ENCODE measurements at places on chromosomes 12 and 14.
A peak's percentile ranks its signal among the peaks of the same experiment; 100 is the strongest.

DNA sequence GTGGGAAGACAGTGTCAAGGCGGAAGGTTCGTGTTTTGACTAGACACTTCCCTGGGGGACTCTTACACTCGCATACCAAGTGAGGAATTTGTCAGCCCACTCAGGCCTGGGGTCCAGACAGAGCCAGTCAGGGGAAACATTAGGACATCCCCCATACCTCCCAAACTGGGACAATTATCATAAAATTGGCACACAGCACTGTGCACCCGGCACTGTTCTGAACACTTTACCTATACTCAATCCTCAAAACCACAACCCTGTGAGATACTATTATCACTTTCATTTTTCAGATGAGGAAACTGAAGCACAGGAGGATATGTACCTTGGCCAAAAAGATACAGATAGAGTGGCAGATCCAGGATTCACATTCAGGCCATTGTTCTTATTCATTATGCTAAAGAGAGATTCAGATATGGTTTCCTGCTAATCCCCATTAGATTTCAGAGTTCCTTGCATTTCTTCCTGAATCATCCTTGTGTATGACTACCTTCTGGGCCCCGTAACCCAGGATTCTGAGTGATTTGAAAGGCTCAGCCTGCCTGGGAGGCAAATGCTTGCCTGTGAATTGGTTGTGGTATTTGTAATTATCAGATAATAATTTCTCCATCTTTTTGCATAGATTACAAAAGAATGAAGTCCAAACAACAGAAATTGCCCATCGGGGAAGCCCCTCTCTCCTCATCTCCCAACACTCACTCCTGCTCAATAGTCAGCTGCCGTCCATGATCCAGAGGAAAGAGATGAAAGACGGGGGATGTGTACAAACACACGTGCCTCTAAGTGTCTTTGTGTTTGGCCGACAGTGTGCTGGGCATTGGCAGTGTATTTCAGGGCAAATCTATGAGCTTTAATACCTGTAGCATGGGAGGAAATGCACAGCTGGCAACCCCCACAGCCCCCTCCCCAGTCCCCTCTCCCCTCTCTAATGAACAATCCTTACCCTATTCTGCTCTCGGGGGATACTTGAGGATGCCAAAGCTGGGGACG, 4.6 kb downstream of the TAC3 start:
- no peak for DNase-seq

GRCh38 chr14:77319422-77319821, 1.3 kb downstream of the POMT2 start:
- no peak for DNase-seq

DNA sequence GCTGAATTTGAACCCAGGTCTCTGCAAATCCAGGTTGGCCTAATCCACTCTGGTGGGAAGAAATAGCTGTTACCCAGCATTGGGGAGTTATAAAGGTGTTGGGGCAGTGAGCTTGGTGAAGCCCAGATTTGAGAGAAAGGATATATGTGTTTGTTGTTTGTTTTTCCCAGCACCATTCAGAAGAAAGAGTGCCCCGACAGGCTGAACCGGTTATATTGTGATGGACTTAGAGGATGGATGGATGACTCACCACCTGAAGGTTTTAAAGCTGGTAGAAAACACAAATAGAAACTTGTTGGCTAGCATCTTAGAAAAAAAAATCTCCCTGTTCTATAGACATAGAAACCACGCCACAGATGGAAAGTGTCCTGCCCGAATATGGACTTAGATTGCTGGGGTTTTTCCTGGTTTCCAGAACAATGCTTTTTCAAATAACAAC, 404.6 kb downstream of the MED13L start:
- no peak for DNase-seq

DNA sequence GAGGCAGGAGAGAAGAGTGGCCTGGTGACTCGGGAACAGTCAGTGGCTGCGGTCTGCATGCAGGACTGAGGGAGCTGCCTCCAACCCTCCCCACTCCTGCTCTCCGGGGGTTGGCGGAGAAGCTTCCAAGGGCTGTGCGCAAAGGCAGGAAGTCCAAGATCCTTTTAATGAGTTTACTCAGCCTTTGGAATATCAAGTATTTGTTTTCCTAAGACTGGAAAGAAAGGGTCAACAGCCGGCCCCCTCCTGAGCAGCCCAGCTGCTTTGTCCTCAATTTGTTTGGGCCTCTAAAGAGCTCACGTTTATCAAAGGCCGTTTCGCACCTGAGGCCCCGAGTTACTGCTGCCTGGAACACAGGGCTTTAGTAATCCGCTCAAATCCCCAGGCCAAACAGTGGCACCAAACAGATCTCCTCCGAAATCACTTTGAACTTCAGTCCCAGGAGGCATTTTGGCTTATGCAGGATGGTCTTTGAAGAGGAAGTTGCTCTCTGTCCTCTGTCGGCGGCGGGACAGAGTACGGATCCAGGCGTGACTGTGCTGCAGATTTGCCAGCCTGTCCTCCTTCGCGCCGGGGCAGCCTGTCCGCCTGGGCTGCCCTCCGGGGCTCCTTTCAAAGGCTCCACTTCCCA, 117.2 kb upstream of the FZD10 start:
- DNase-seq: no peak

DNA sequence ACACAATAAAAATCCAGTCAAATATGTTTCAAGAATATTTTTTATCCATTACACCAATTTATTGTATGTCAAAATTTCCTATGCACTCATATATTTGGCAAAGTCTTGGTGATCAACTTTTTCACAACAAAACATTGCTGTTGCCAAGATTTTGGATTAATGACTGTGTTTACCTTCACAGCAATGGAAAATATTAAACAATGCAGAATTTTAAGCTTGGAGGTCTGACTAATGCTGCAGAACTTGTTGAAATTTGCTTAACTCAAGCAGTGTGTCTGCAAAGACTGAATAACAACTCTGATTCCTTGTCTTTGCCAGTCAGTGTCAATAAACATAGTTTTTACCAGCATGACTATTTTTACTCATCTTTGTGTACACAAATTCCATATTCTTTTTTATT, 336.4 kb downstream of the CCER1 start:
- no peak for DNase-seq

DNA sequence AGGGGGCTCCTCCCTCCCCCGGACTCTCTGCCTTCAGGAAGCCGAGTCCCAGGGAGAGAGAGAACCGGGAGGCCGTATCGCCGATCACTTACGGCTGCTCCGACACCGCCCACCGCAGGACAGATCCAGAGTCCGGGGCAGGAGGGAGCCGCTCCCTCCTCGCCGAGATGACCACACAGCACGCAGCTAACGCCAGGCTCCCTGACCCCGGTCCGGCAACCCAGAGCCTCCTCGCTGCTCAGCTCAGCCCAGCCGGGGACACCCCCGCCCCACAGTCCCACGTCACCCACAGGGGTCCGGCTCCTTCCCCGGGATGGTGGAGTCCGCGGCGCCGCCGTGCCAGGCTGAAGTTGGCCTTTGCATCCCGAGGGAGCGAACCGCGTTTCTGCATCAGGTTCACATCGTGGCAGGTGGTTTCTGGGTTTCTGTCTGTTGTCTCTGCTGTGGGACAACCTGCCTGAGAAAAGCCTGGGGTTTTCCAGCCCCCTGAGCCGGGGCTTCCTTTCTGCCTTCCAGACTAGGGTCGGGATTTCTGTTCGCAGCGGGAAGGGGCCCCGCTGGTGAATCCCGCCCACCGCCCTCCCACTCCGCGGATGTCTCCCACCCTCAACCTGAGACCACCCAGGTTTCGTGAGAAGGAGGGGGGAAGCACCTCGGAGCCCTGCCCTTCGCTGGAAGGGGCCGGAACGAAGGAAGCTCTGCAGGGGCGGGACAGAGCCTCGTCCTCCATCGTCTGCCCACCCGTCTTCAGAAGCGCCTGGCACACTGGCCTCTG, 61.2 kb downstream of the NOC4L start:
- no peak for DNase-seq

DNA sequence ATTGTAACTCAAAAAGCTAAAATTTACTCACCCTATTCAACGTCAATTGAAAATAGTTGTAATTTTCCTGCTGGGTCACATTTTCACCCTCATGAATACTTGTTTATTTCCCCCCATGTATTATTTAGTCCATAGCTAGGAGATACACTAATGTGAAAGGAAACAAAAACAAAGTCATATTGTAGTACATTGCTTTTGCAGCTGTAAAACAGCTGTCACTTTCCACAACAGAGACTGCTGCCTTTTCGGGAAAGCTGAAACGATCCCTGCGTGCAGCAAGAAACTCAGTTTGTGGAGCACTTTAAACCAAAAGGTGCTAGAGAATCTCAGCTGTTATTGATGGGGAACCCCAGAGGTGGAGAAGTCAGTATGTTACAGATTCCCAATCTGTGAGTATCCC, 4.3 kb downstream of the RACGAP1 start:
- no peak for DNase-seq

DNA sequence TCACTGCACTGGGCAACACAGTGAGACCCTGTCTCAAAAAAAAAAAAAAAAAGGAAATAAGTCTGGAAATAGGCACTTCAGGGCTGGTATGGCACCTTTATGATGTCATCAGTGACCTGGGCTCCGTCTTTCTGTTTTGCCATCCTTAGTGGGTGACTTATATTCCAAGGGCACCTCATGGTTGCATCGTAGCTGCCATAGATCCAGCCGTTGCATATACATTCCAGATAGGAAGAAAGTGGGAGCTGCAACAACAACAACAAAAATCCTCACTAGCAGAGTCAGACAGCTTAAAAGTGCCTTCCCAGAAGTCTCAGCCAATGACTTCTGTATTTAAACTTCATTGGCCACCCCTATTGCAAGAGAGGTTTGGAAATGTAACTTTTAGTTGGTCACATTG, 26.4 kb downstream of the MYL2 start:
- no peak for DNase-seq

- peak; percentile 89 for DNase-seq
Observed at GRCh38 chr14:61103541-61104339, 122.7 kb downstream of the SLC38A6 start.

DNA sequence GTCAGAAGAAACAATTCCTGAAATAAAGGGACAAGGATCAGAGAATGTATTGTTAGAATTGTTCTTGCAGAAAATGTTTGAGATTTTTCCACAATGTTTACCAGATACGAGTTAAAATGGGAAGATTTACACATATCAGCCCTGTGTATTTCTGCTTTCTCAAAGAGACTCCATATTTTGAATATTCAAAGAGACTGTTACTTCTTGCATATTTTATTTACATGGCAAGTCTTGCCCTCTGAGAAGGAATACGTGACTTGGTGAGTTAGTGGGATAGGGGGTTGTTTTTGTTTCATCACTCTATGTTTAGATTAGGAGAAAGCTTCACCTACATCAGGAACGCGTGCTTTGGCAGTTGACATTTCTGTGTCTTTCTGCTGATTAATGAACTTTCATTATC, 56.1 kb upstream of the ZDHHC17 start:
- DNase-seq: no peak

- DNase-seq: no peak
Observed at GRCh38 chr14:51334566-51334965, 94.5 kb downstream of the TMX1 start.

GRCh38 chr14:58667900-58668299, 30.1 kb downstream of the DACT1 start:
- no peak for DNase-seq

- DNase-seq: no peak
Observed at GRCh38 chr14:99188731-99189191, 83.2 kb downstream of the BCL11B start.

- peak; percentile 93 for DNase-seq
Observed at GRCh38 chr12:57127726-57128518, at the start of gene LRP1. LRP1 (plus strand) TSS chr12:57128483; CDS start chr12:57128965, 482 bp downstream.

DNA sequence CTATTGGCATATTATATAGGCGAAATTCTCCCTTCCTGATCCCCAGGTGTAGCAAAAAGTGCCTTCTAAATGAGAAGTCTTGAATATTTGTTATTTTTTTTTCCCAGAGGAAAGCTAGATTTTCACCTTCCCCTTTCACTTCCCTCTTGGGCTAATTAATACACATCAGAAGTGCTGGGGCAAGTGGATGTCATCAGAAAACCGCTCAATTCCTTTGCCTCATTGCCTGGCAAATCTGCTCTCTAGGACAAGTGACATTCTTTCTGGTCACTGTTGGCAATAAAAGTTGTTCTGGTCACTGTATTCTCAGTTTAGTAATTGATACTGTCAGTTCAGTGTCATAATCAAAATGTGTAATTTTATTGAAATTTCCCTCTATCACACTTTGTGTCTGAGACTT, 174.5 kb downstream of the ETNK1 start:
- no peak for DNase-seq

DNA sequence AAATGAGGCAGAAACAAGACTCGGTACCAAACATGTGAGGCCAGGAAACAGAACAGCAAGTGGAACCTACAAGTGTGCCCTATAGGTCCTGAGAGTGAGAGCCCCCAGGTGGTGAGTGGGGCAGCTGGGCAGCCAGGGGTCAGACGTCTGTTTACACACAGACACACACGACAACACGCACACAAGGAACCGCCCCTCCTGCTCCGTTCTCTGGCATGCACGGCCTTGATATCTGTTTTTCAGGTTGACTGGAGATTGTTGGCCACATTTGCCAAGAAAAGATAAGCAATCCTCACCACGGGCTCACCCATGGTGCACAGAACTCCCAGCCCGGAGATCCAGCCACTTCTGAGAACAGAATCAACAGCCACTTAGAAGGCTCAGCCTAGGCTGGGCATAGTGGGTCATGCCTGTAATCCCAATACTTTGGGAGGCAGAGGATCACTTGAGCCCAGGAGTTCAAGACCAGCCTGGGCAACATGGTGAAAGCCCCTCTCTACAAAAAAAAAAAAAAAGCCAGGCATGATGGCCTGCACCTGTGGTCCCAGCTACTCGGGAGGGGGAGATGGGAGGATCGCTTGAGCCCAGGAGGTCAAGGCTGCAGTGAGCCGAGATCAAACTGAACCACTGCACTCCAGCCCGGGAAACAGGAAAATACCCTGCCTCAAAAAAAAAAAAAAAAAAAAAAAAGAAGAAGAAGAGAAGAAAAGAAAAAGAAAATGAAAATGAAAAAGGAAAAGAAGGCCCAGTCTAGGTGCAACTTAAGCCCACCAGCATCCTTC, 19.4 kb upstream of the EIF5 start:
- no peak for DNase-seq

- no peak for DNase-seq
Observed at GRCh38 chr14:73680821-73681220, 33.4 kb downstream of the PNMA1 start.

GRCh38 chr12:50545213-50545612, 40.4 kb downstream of the DIP2B start:
- DNase-seq: no peak

- peak; percentile 35 for DNase-seq
Observed at GRCh38 chr14:39426605-39427004, 5.6 kb downstream of the FBXO33 start.

DNA sequence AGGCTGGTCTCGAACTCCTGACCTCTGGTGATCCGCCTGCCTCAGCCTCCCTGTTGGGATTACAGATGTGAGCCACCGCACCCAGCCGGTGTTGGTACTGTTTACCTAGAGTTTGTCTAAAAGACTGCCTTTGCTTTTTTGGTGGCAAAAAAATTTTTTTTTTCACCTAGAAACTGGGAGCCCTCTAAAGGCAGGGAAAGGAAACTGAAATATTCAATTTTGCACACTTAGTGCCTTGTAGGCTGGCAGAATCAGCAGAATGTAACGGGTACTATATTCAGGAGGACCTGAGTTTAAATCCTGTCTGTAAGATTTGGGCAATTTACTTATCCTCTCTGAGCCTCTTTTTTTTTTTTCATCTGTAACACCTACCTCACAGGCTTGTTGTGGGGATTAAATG, 43.6 kb downstream of the PAPLN start:
- DNase-seq: no peak
